Activated CD4-positive, alpha-beta memory T cell treated with anti-CD3 and anti-CD28 coated beads, Interleukin-2, amount 10 ng/mL, durations not matched to agents 7 days and 5 days (primary cell): ENCODE measurements at places on chromosomes 4 and X.

DNA sequence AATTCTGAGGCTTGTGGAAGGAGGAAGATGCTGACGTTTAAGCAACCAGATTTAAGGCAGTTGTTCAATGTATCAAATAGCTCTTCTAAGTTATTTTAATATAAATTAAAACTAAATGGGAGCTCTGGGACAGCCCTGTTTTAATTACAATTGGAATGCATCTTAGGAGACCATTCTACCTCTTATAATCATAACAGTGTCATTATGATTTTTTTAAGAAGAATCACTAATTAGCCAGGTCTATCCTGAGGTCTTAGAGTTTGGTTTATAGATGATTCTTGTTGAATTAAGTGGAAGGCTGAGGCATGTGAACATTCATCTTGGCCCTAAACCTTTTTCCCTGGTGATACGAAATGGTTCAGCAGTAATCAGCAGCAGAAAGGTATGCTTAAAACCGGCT, 113.4 kb downstream of the CEP135 start:
- DNase-seq, result no peak

GRCh38 chr4:157225096-157225495, 4.6 kb downstream of the GRIA2 start:
- DNase-seq, result no peak

DNA sequence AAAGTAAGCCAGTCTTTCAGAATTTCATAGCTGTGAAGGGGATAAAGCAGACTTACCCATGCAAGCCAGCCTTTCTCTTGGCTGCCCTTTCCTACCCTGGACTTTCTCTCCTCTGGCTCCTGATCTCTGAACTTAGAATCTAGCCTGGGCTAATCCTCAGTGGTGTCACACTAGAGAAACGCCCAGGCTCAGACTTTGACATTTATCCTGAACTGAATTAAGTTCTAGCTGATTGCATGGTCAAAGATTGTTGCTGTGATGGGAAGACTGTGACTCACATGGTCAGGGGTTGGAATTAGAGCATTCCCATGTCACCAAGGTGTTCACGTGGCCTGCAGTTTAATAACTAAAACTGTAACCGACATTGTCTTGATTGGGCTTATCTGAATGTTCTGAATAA, 469.5 kb upstream of the FAT1 start:
- no peak for DNase-seq

- peak; percentile 86 for DNase-seq
These were observed 3.4 kb downstream of the RHOH start for GRCh38 chr4:40199999-40200874.

- DNase-seq, result no peak
These were observed 98.1 kb downstream of the DCTD start for GRCh38 chr4:182818926-182819730.

- peak; percentile 19 for DNase-seq
These were observed 76.0 kb downstream of the SPIN4 start for GRCh38 chrX:63275127-63275526.

- DNase-seq, result no peak
These were observed 302.4 kb downstream of the TEX13A start for GRCh38 chrX:104918122-104918521.

- DNase-seq, result peak; percentile 25
These were observed 763 bp downstream of the CASK start for GRCh38 chrX:41922431-41923151.

DNA sequence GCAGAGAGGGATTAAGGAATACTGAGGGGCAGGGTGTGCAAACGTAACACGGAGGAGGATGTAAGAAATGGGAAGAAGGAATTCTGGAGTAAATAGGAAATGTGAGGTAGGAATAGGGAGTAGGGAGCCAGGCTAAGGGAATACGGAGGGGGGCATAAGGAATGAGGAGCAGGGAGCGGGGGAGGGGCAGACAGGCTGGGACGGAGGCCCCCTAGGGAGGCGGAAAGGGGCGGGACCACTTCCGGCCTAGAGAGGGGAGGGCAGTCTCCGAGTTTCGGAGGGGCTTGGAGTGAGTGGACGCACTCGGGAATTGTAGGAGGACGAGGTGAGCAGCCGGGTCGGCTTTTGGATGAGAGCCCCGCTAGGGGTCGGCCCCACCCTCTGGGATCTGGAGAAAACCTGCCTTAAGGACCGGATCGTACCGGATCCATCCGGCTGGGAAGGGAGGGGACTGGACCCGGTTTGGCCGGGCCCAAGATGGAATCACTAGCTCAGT, 612 bp downstream of the MAGED2 start:
- no peak for DNase-seq

GRCh38 chr4:169416997-169417396, 146.2 kb upstream of the SH3RF1 start:
- no peak for DNase-seq
